ENCODE measurements at places on chromosomes 5 and 9.

- no peak for DNase-seq
These were observed 583.9 kb upstream of the CTNND2 start for GRCh38 chr5:12488161-12488560.

- no peak for DNase-seq
These were observed 19.2 kb downstream of the LMAN2 start for GRCh38 chr5:177332031-177332895.

DNA sequence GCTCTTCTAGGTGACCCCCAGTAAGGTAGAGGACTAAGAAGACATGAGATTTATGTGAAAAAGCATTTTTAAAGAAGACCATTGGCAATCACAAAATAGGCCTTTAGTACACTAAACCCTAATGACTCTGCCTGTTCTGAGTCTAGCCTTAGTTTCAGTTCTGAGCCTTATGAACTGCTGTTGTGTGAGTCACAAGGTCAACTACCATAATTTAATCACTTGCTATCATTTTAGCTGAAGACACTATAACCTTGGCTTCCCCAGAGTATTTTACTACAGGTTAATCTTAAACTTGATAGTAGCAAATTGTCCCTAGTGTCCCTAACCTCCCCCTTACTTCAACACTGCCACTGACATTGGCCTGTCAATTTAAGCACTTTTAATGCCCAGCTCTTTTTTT, 34.4 kb downstream of the APC start:
- no peak for DNase-seq

GRCh38 chr5:41365369-41365768, 145.0 kb downstream of the PLCXD3 start:
- DNase-seq: no peak

GRCh38 chr5:50745221-50745910, 78.9 kb downstream of the PARP8 start:
- no peak for DNase-seq

- DNase-seq: no peak
These were observed 76.6 kb upstream of the CCDC152 start for GRCh38 chr5:42680046-42680445.

GRCh38 chr5:136590581-136590980, 225.2 kb upstream of the TRPC7 start:
- DNase-seq: no peak

DNA sequence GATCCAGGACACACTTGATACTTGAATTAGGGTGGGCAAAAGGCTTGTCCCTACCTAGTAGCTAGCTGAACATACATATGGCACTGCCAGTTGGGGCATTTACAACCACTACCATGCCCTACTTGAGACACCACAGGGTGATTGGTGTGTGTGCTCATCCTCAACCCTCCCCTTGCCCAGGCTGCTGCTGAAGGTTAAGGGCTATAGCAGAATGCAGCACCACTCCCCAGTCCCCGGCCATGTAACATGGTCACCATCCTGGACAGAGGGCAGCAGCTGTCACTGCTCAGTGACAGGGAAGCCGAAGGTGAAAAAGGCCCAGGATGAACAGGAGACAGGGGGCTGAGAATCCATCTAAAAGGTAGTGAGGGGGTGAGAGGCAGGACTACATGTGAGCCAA, 273.9 kb upstream of the SGCD start:
- DNase-seq: no peak

DNA sequence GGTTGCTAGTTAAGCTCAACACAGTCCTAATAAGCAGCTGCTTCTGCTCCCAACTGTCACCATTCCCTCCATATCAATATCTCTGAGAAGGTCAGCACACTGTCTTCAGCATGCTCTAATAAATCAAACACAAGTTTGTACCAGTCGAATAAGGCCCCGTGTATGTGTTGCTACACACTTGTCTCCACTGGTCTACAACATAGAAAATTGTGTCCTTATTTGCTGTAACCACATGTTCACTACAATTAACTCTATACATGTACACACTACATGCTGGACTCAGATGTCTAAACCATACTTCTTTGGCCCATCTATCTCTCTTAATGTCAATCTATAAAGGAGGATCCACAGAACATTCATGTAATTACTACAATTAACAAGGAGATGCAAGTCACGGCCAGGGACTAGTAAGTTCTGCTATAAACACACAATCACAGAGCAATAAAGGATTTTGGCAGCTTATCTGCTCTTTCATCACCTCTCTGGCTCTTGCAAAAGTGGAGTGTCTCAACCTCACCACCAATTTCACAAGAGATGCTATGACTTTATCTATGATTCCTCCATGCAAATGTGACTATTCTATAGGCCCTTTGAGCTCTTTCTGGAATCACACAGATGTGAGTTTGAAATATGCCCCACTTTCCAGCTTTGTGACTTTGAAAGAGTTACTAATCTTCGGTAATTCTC, 143.9 kb downstream of the SEMA5A start:
- DNase-seq: no peak

GRCh38 chr9:117719161-117719920, 15.1 kb downstream of the TLR4 start:
- DNase-seq: no peak

GRCh38 chr5:121273833-121274433, 577.7 kb upstream of the FTMT start:
- DNase-seq: no peak

DNA sequence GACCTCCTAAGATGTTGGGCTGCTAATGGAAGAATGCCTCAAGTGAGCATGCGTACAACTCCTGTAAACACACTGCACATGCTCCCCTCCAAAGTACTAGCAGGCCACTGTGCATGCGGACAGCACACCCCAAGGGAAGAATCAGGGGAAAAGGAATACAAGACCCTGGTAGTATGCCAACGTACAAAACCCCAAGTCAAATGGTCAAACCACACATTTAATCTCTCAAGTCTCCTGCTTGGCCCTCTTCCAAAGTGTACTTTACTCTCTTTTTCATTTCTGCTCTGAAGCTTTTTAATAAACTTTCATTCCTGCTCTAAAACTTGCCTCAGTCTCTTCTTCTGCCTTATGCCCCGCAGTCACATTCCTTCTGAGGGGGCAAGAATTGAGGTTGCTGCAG, 466.4 kb downstream of the DMRTA1 start:
- DNase-seq: no peak

All from stimulated activated CD4-positive, alpha-beta T cell treated with anti-CD3 and anti-CD28 coated beads, Interleukin-1b, Interleukin-23, amount 100 ng/mL, for 1 hour (primary cell).